ENCODE measurements at places on chromosomes 11 and 22.

GRCh38 chr11:6771926-6772893, at the start of gene OR2AG2:
OR2AG2 (minus strand) TSS chr11:6771976; CDS start chr11:6768957, 3,019 bp downstream.
- no peak for DNase-seq

DNA sequence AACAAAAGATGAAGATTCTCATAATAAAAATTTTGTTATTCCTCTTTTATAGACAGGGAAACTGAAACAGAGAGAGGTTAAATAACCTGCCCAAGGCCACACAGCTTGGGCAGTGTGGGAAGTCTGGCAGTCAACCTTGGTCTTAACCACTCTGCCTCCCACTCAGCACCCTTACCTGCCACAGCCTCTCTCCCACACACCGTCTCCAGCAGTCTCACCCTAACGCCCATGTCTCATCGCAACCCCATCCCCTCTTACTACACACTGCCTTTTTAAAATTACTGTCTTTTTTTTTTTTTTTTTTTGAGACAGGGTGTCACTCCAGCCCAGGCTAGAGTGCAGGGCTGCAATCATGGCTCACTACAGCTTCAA, 25.0 kb downstream of the ARRB1 start:
- no peak for DNase-seq

GRCh38 chr22:30309951-30310741, 16.6 kb downstream of the TBC1D10A start:
- DNase-seq: no peak

DNA sequence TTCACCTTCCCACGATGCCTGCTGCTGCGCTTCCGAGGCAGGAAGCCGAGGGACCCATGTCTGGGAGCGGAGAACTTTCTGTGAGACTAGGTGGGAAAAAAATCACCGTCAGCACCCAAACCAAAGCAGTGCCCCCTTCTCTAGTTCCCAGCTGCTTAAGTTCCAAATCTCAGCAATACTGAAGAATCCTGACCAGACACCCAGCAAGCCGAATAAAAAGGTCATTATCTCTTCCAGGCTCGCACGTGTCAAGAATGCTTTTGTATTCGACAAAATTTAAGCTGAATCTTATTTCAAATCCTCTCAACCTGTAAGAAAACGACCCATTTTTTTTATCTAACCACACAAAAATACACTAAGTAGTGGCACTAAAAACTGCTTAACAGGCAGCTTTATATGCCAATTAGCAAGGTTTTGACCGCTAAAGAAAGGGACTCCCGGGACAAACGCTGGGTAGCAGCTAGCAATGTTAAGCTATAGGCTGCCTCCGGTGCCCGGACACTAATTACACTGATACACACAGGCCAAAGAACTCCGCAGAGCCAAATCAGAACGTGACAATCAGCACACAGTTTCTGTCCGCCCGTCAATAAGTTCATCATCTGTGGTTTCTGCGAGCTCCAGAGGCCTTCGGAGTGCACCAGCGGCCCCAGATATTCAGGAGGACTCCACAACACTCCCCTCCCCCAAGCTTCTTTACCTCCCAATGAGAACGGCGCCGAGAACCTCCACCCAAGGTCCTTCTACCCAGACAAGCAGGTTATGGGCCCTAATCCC, 728 bp downstream of the RPL3 start:
- no peak for DNase-seq

DNA sequence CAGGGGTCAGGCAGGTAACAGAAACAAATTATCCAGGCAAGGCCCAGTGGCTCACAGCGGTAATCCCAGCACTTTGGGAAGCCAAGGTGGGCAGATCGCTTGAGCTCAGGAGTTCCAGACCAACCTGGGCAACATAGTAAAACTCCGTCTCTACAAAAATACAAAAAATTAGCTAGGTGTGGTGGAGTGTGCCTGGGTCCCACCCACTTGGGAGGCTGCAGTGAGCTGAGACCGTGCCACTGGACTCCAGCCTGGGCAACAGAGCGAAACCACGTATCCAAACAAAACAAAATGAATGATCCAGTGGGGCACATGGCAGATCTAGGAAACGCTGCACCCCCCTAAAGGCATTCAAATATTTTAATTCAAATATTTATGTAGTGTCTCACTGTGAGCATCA, 9.9 kb downstream of the NUMA1 start:
- DNase-seq: no peak

Measured in urinary bladder (tissue), 4 donors.